Astrocyte of the hippocampus (primary cell): ENCODE measurements at places on chromosomes 5 and 9.

DNA sequence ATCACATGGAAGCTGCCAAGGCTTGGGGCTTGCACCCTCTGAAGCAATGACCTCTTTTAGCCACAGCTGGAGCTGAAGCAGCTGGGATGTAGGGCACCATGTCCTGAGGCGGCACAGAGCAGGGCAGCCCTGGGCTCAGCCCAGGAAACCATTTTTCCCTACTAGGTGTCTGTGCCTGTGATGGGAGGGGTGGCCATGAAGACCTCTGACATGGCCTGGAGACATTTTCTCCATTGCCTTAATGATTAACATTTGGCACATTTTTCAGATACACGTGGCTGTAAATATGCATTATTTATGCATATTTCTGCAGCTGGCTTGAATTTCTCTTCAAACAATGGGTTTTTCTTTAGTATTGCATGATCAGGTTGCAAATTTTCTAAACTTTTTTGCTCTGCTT, 81.7 kb downstream of the OSMR start:
- no peak for DNase-seq

GRCh38 chr9:37480759-37481158, 5.0 kb upstream of the POLR1E start:
- no peak for DNase-seq

DNA sequence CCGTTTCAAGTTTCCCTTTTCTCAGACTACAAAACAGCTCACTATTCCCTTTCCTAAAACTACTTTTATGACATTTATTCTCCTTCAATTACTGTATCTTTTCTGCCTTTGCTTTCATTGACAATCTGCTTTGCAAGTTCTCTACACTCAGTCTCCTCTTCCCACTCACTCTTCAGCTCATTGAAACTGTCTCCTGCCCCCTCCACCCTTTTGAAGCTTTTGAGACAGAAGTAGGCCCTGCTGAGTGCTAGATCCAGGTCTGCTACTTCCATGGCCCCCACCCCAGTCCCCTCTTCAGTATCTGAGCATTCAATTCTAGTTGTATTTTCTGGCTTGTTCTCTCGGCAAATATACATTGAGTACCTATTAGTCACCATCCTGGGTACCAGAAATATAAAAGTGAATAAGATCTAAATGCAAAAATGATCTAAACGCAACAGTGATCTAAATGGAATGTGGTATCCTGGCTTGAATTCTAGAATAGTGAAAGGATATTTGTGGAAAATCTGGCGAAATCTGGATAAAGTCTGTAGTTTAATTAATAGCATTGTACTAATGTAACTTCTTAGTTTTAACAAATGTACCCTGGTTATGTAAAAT, 58.4 kb downstream of the OR2K2 start:
- peak; percentile 7 for DNase-seq

DNA sequence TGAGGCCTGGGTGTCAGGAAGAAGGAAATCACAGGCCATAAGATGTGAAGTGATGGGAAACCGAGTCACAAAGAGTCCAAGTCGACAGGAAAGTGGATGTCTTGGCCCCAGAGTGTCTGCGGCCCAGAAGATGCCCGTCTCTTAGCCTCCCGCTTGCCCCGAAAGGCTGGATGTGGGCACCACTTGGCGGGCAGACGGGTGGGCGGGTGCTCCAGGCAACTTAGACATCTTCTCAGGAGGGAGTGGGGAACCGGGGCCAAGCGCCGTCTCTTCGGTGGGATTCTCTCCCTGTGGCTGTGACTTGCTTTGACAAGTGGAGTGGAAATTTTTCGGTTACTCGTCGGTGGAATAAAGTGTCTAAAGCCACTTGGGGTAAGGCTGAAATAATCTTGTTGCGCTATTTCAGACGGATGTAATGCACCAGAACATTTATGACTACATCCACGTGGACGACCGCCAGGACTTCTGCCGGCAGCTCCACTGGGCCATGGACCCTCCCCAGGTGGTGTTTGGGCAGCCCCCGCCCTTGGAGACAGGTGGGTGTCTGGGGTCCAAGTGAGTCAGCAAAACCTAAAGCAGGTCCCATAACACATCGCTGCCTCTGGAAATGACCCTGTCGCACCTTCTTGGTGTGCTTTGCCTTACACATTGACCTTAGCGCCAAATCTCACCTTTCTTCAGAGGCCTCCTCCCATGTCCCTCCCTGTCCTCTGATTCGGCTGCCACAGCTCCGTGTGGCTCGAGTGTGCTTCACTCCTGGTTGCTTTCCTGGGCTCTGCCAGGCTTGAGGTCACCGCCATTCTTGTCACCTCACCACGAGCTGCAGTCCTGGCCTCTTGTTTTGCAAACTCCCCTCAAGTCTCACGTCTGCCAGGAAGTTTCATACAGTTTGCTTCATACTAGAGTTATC, 20.4 kb upstream of the EXOC3 start:
- no peak for DNase-seq

DNA sequence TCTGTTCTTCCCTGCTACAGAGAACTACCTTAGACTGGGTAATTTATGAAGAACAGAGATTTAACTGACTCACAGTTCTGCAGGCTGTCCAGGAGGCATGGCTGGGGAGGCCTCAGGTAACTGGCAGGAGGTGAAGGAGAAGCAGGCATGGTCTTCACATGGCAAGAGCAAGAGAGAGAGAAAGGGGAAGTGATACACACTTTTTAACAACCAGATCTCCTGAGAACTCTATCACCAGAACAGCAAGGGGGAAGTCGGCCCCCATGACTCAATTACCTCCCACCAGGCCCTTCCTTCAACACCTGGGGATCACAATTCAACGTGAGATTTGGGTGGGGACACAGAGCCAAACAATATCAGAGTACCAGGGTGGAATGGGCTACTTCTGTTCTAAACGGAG, 766.8 kb downstream of the TLE1 start:
- no peak for DNase-seq

GRCh38 chr9:113536166-113536482, 72.6 kb downstream of the RGS3 start:
- DNase-seq, result no peak

- DNase-seq, result peak; percentile 17
These were observed 26.6 kb downstream of the MRPL22 start for GRCh38 chr5:154967421-154968024.

GRCh38 chr9:89012294-89013042, 21.2 kb downstream of the S1PR3 start:
- no peak for DNase-seq

DNA sequence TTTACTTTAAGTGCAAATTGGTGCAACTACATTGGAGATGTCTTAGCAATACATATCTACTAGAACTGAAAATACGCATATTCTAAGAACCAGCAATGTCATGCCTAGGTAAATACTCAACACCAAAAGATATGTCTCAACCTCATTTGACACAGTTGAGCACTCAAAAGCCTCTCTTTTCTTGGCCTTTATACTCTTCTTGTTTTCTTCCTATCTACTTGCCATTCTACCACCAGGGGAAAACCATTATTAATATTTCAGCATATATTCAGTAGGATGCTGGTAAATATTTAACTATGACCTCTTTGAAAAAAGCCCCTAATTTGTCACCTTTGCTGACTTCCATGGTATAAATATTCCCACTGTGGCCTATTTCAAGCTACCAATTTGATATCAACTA, 443.8 kb downstream of the LRRC70 start:
- no peak for DNase-seq

- DNase-seq, result no peak
These were observed 172.5 kb downstream of the CRB2 start for GRCh38 chr9:123528501-123528900.

- no peak for DNase-seq
These were observed 3.9 kb downstream of the FABP6 start for GRCh38 chr5:160233215-160233614.
